Thoracic aorta (tissue), 2 donors: ENCODE measurements at places on chromosomes 5 and 9.

GRCh38 chr5:176536132-176536901, 885 bp downstream of the RNF44 start:
- DNase-seq: peak; percentile 53

DNA sequence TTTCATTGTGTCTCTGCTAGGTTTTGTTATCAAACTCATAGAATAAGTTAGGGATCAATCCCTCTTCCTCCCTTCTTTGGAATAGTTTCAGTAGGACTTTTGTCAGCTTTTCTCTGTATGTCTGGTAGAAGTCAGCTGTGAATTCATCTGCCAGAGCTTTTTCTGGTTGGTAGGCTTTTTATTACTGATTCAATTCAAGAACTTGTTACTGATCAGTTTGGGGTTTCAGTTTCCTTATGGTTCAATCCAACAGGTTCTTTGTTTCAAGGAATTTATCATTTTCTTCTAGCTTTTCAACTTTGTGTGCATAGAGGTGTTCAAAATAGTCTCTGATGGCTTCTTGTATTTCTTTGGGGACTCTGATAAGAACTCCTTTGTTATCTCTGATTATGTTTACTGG, 221.7 kb downstream of the FGF10 start:
- DNase-seq: no peak

- DNase-seq: peak; percentile 17
These were observed 52.5 kb downstream of the RPS23 start for GRCh38 chr5:82225525-82226172.

GRCh38 chr9:120931231-120932085, 4.9 kb upstream of the TRAF1 start:
- DNase-seq: no peak
